Right ventricle myocardium inferior (tissue), 1 donor: ENCODE measurements at places on chromosomes 11 and 22.
A peak's percentile ranks its signal among the peaks of the same experiment; 100 is the strongest.

DNA sequence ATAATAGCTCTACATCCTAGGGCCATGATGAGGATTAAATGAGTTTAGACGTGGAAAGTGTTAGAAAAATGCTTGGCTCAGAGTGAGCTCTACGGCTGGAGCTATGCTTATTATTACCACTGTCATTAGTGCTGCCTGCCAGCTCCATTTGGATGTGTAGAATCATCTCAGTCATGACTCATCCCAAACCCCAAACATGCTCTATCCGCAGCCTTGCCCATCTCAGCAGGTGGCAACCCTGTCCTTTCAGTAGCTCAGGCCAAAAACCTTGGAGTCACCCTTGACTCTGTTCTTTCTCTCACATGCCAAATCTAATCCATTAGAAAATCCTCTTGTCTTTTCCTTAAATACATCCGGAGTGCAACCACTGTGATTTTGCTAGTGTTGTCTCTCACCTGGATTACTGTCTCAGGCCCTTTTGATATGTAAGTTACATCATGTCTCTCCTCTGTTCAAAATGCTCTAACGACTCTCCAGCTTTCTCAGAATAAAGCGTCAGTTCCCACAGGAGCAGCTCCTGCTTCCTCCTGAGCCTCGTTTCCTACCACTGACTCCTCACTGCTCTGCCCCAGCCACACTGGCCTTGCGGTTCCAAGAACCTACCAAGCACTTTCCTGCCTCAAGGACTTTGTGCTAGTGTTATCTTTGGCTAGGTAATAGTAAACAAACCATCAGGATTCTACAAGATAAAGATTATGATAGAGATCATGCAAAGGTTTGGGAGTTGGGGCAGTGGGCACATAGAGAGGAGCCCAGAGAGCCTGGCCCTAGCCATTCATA is 10.5 kb upstream of the CHRM1 start:
- DNase-seq = no peak

DNA sequence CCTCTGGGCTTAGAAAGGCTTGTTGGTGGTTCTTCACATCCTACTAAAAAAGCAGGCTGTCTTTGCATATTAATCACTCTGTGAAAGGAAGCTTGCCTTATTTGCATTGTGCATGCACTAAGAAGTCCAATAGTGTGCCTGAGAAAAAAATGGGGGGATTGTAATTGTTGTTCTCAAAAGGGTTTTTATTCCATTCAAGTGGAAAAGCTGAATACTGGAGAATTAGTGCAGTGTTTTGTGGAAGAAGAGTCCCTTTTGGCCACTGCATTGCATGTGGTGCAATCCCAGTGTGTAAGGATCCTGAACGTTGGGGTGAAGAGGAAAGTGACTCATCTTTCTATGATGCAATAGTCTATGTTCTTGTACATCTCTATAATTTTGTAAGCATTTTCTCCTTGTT is 16.5 kb downstream of the NCAM1 start:
- DNase-seq = no peak

DNA sequence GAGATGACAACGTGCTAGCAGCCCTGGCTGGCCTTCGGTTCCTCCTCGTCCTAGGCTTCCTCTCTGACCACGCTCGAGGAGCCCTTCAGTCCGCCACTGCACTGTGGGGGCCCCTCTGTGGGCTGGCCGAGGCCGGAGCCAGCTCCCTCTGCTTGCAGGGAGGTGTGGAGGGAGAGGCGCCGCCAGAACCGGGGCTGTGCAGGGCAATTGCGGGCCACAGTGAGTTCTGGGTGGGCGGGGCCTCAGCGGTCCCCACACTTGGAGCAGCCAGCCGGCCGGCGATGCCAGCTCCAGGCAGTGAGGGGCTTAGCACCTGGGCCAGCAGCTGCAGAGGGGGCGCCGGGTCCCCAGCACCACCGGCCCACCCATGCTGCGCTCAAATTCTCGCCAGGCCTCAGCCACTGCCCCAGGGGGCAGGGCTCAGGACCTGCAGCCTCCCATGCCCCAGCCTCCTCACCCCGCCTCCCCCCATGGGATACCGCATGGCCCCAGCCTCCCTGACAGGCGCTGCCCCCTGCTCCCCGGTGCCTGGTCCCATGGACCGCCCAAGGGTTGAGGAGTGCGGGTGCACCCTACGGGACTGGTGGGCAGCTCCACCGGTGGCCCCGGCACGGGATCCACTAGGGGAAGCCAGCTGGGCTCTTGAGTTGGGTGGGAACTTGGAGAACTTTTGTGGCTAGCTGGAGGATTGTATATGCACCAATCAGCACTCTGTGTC is 399.4 kb downstream of the LUZP2 start:
- peak; percentile 51 for DNase-seq

DNA sequence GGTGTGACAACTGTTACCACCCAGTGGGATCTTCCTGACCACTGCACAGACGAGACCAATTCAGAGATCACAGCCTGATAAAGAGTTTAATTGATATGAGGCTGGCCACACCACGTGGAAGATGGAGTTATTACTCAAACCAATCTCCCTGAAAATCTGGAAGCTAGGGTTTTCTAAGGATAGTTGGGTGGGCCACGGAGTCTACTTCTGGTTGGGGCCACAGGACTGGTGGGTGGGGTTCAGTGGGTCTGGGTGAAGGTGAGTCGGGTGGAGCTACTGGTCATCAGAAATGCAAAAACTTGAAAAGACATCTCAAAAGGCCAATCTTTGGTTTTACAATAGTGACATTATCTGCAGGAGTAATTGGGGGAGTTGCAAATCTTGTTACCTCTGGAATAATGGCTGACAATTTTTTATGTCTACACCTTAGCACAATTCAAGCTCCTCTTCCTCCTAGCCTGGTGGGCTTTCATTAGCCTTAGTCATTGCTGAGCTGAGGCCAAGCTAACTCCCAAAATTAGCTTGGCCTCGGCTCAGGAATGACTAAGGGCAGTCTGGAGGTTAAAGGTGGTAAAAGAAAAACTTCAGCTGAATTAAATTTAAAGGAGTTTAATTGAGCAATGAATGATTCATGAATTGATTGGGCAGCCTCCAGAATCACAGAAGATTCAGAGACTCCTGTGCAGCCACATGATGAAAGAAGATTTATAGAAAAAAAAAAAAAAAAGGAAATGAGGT is 13.1 kb downstream of the C11orf96 start:
- no peak for DNase-seq

DNA sequence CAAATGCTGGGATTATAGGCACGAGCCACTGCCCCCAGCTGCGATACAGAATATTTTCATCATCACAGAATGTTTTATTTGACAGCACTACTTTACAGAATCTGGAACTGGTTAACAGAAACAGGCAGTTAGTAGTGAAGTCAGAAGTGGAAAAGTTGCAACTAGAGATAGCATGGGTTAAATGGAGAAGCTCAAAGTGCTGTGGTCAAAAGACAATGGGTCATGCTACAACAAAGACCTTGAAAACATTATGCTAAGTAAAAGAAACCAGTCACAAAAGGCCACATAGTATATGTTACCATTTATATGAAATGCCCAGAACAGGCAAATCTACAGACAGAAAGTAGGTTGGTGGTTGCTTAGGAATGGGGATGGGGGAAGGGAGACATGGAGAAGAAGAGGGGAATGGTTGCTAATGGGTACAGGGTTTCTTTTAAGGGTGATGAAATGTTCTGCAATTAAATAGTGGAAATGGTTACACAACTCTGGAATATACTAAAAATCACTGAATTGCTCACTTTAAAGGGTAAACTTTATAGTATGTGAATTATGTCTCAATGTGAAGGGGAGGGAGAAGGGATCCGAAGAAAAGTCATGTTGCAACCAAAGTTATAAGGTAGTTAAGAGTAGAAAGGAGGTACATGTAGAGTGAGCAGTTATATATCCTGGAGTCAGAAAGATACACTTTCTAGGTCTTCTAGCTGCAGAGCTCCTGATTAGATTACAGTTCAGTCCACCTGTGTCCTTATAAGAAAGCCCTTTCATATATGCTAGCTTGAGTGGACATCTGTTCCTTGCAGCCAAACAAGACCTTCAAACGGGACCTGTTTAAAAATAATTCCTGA is 46.3 kb upstream of the RAPSN start:
- DNase-seq = no peak

- no peak for DNase-seq
Measured at GRCh38 chr22:44311855-44312170, 938 bp downstream of the SHISAL1 start.

DNA sequence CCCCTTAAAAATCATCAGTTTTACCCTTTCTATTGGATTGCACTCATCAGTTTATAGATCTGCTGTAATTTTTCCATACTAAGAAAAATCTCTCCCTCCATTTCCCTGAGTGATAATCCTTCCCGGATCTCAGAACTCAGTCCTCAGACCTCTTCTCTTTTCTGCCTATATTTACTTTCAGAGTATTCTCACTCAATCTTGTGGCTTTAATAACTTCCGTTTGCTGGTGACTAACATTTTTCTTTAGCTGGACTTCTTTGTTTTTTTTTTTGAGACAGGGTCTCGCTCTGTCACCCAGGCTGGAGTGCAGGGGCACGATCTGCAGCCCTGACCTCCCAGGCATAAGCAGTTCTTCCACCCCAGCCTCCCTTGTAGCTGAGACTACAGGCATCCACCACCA is 10.4 kb downstream of the ATXN10 start:
- DNase-seq = no peak

- no peak for DNase-seq
Measured at GRCh38 chr11:68741463-68741862, 9.9 kb downstream of the TESMIN start.

DNA sequence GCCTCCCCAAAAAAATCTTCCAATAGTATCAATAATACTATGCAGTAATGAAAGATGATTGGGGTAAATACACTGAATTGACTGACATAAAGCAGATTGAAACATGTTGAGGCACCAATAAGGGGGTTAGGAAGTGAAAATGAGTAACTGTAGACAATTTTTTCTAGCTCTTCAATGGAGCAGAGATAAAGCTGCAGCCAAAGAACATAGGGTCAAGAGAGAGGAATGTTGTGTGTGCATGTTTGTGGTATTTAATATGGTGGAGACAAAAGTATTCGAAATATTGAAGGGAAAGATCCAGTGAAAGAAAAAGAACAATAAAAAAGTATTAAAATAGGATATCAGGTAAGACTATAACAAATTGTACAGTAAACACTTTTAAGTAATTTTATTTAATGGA is 450.0 kb upstream of the CCDC179 start:
- no peak for DNase-seq

DNA sequence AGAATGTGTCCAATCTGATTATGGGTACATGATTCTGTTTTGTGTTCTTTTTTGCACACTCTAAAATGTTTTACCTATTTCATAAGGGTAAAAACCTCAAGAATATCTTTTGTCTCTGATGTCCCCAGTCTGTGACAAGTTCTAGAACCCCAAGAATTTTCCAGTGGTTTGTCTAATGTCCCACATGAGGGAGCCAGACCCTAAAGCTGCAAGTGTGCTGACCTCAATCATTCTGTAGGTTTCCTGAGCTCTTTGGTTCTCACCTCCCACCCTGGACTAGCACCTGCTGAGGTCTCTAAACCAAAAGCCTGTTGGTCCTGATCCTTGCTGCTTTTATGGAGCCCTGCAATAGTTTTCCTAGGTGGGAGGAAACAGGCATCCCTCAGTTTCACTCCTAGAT is 149.8 kb upstream of the MPPED2 start:
- DNase-seq = no peak

- no peak for DNase-seq
Measured at GRCh38 chr11:123384116-123384515, 46.0 kb upstream of the GRAMD1B start.

DNA sequence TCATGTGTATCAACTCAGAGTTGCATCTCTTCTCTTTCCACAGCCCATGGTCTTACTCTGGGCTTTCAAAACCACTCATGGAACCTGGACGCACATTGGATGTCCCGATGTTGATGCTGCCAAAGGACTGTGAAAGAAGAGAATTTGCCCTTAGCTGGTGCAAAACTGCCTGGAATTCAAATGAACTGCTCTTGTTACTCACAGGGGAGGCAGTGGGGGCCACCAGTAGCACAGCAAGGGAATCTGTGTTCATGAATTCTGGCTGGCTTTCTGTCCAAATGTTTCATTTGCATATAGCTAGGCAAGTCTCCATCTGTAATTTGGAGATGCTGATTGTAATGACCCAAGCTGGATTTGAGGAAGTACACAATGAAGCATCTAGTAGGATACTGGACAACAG is 24.9 kb downstream of the LMO2 start:
- DNase-seq = no peak

- DNase-seq = no peak
Measured at GRCh38 chr22:44702479-44703198, 635 bp downstream of the PRR5 start.

DNA sequence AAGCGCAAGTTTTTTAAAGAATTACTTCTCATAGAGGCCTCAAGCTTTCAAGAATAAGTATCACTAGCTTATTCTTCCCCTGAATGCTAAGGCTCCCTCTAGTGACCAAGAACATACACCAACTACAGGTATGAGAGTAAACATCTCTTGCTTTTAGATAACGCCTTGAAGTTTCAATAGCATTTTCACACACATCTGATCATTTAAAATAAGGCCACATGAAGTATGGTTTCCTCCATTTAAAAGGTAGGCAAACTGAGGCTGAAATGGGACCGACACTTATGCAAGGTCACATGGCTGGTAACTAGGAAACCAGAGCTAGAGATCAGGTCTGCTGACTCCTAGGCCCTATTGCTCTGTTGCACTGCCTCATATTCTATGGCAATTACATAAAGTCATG is 66.5 kb downstream of the CCDC34 start:
- no peak for DNase-seq

GRCh38 chr11:112266410-112266778 is 5.7 kb upstream of the PLET1 start:
- no peak for DNase-seq

DNA sequence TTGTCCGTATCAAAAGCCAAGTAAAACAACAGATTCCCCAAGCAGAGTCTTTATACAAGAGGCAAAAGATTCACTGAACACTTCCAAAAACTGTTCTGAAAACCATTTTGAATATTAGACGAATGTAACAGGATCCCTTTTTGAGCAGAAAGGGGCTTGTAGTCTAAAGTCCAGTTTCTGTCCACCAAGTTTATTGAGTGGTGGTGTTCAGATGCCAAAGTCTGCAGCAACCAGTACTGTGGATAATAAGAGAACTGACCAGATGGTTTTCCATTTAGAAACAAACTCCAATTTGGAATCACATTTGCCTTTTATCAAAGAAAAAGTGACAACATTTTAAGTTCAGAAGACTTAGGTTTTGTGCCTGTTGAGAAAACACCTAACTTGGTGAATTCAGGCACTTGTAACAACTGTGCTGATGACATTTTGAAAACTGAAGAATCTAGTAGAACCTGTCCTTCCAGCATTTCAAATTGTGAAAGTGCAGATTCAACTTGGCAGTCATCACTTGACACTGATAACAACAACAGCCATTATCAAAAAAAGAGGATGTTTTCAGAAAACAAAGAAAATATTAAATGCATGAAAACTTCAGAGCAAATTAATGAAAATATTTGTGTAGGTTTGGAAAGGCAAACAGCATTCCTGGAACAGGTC is 217.1 kb downstream of the CSNK2A3 start:
- DNase-seq = no peak
